Stimulated activated CD4-positive, alpha-beta T cell treated with anti-CD3 and anti-CD28 coated beads, Interleukin-4, amount 100 ng/mL, for 4 hours (primary cell): ENCODE measurements at places on chromosomes 2 and 18.

DNA sequence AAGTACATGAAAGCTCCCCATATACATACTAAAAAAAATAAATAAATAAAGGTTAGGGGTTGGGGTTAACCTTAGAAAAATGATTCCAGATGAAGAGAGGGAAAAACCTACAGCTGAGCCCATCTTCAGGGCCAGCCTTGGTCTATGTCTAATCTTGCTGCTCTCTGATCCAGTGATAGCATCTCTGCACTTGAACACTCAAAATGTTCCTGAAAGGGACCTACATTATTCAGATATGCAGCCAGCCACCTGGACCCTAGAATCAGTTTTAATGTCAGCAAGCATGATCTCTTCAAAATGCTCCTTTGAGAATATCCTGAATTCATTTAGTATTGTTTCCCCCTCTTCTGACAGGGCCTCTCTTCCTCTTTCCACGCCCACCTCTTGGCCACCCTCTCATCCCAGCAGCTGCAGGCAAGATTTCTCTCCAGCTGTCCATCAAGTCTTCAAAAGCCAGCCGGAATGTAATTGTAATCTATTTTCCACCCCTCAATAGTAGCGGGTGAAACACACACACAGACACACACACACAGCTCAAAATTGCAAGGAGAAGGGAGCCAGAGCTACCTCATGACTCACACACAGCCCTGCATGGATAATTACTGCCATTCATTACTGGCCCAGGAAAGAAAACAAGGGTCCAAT lies 135.5 kb downstream of the MYO3B start:
- DNase-seq, result no peak

GRCh38 chr2:240818293-240819125 lies 1.5 kb downstream of the KIF1A start:
- no peak for DNase-seq

- no peak for DNase-seq
Observed at GRCh38 chr2:102735416-102736109, 26.3 kb upstream of the TMEM182 start.

GRCh38 chr18:59381949-59382348 lies 22.9 kb upstream of the LMAN1 start:
- DNase-seq, result no peak

DNA sequence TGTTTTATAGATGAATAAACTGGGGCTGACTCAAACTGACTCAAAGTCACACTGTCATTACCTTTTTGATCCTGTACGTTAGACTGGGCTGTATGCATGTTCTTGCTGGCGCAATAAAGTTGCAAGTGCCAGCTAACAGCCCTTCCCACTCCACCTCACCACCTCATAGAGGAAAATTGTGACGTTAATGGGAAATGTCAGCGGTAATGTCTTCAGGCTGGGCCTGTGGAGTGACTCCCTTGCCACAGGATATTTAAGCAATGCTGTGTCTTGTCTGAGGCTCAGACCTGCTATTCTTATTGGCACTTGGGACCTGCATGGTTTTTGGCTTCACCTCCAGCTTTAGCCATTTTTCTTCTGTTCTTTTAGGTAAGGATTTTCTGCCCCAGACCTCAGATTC lies 25.2 kb upstream of the CASP10 start:
- no peak for DNase-seq

- DNase-seq, result no peak
Observed at GRCh38 chr2:134333646-134334189, 79.8 kb downstream of the MGAT5 start.

DNA sequence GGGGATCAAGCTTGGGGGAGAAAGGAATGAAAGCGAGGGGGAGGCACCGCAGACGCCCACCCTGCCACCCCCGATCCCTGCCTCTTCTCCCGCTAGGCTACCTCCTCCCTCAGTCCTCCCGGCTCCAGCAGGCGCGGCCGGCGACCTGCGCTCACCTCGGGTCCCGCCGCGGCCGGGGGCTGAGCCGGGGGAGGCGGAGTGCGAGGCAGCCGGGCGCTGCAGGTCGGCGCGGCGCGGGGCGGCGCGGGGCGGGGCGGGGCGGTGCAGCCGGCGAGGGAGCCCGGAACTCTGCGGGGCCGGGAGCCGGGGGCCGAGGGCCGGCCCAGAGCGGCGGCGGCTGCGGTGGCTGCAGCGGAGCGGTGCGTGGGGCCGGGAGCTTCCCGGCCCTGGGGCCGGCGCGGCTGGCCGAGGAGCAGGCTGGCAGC lies 477 bp downstream of the ACVR1 start:
- DNase-seq, result no peak

GRCh38 chr18:7619676-7620075 lies 52.6 kb downstream of the PTPRM start:
- DNase-seq, result no peak

GRCh38 chr2:241571821-241572620 lies 13.5 kb downstream of the BOK start:
- no peak for DNase-seq

DNA sequence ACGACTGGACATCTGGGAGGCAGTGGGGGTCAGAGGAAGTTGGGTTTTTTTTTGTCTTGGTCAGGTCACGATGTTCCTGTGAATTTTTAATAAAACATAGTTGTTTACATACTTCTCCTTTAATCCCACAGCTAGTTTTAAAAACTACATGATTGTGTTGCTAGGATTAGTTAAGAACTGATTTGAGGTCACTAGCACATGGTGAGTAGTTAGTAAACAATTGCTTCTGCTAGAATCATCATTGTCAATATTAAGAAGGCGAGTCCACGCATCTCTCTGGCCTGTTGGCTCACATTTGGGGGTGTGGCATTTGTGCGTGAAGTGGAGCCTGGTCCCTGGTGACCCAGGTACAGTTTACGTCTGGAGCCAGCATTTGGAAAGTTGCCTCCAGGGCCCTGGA lies 59.4 kb downstream of the AGAP1 start:
- DNase-seq, result no peak

GRCh38 chr2:62603154-62603712 lies 97.2 kb upstream of the TMEM17 start:
- no peak for DNase-seq
